Endothelial cell of umbilical vein (primary cell): ENCODE measurements at places on chromosomes 5 and 9. TPM values are rescaled to one million over a fixed set of nuclear protein-coding genes. Genes with fewer than 3 reads are reported as not detected.

CD72 gene
- not detected in 2 replicates for total RNA-seq

NRARP gene
- total RNA-seq = 50.0 and 61.0 TPM in 2 replicates

TRPM3 gene
- 0.02 and 0.33 TPM in 2 replicates for total RNA-seq

SH2D3C gene
- total RNA-seq = 95.0 and 102 TPM in 2 replicates

OR1Q1 gene
- total RNA-seq = not detected in 2 replicates

MYOT gene
- total RNA-seq = not detected in 2 replicates

SPOCK1 gene
- total RNA-seq = 280 and 404 TPM in 2 replicates

SMC5 gene
- 24.3 and 32.8 TPM in 2 replicates for total RNA-seq

RANBP17 gene
- total RNA-seq = 13.6 and 17.1 TPM in 2 replicates

CCDC192 gene
- total RNA-seq = not detected in 2 replicates

SHISAL2B gene
- not detected in 2 replicates for total RNA-seq

PCDHB7 gene
- total RNA-seq = 0.27 and 0.48 TPM in 2 replicates

CYLC2 gene
- total RNA-seq = not detected in 2 replicates

PHF24 gene
- not detected in 2 replicates for total RNA-seq

SPATA31C1 gene
- not detected in 2 replicates for total RNA-seq

PCDHGA7 gene
- total RNA-seq = 1.5 and 1.8 TPM in 2 replicates

IFNA2 gene
- not detected in 2 replicates for total RNA-seq

DNA sequence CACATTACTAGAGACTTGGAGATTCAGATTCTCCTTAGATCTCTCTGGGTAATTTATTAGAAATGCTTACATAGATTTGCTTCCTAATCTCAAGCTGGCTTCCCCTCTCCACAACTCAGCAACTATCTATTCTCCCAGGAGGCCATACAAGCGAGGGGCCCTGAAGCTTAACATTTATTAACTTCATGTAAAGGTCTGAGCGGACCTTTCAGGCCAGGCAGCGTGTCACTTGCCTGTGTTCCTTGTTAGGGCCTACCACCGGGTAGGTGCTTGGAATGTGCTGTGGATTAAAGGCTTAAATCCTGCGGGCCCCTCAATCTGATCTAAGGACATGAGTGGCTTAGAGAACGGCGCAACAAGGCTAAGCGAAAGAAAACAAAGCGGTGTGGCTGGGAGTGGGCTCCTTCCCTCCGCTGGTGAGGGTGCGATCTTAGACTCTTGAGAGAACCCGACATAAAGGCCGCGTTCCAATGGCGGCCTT lies 712 bp upstream of the HSPA4 start:
- DNase-seq = no peak

- no peak for DNase-seq
Observed at GRCh38 chr5:172830275-172830799, 3.7 kb upstream of the ERGIC1 start.

DNA sequence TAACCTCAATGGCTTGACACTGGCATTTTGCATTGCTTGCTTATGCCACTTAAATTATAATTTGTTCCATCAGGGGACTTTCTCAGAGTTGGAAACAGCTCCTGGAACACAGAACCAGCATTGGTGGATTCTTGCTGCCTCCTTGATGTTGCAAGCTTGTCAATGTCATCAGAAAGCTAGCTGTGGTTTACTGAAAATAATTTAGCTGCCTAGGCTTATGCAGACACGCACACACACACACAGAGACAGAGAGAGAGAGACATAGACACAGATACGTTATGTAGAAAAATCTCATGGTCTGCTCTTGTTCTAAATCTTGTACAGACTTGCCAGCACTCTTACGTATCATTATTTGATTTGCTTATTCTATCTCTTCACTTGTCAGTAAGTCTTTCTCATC lies 78.0 kb downstream of the HMHB1 start:
- no peak for DNase-seq

GRCh38 chr9:107707915-107708441 lies 218.4 kb upstream of the KLF4 start:
- DNase-seq = no peak

- no peak for DNase-seq
Observed at GRCh38 chr5:105735704-105736103, 1935.0 kb downstream of the EFNA5 start.

DNA sequence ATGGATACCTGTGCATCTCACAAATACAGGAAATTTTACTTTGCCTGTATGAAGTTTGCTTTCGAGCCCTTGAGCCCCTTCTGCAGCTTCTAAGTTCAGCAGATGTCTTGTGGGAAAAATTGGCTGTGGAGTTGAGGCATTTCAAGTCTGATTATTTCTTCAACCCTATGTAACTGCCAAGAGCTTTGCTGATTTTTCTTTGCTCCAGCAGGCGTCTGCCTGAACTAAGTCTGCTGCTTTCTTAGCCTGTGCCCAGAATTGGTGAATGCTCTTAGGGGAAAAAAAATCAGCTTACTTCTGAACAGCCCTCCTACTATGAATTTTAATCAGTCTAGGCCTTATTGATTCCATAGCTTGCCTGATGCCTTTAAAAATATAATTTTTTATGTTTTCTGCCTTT lies 41.2 kb downstream of the RIC1 start:
- DNase-seq = no peak

- no peak for DNase-seq
Observed at GRCh38 chr5:176529116-176529740, 8.0 kb downstream of the RNF44 start.

DNA sequence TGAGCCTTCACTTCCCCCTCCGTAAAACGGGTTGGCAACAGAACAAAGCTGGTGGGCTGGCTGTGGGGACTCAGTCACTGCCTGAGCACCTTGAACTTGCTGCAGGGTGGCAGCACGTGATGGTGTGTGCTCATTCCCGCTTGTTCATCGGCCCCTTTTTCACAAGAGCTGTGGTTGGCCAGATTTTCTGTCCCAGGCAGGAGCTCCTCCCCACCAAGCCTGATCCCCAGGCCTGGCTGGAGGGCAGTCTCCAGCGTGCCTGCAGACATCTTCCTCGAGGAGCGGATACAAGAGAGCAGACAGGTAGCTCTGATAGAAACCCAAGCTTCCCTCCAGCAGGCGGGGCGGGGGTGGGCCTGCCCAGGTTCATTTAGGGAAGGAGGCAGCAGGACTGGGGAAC lies 61.9 kb upstream of the ORM1 start:
- no peak for DNase-seq

DNA sequence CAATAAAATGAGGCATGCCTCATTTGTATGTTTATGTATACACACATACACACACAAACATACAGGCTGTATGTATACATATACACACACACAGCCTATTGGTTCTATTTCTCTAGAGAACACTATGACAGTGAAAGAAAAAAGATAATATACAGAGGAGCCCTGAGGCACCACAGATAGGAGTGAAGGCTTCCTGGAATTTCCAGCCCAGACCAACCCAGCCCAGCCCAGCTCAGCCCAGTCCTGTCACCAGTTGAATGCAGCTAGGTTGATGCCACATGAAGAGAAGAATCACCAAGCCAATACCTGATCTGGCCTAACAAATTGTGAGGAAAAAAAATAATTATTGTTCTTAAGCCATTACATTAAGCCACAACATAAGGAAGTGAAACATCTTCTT lies 126.9 kb upstream of the PDE4D start:
- DNase-seq = no peak

- no peak for DNase-seq
Observed at GRCh38 chr5:164132358-164132757, 626.9 kb downstream of the MAT2B start.

GRCh38 chr9:121732886-121733285 lies 81.5 kb downstream of the DAB2IP start:
- DNase-seq = no peak

DNA sequence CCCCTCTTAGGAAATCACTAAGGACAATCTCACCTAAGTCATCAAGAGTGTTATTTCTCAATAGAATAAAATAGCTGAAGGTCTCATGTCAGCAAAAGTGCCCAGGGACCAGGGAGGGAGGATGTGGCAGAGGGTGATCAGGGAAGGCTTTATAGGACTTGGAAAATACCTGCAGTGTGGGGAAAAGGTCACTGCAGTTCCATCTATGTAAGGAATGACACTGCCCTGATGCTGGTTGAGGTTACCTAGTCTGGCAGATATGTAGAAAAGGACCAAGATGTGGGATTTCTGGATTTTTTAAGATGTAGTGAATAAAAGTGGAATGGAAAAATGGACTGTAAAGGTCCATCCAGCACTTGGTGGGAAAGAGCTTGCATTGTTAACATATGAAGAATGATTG lies 18.3 kb downstream of the PRDM9 start:
- DNase-seq = no peak

DNA sequence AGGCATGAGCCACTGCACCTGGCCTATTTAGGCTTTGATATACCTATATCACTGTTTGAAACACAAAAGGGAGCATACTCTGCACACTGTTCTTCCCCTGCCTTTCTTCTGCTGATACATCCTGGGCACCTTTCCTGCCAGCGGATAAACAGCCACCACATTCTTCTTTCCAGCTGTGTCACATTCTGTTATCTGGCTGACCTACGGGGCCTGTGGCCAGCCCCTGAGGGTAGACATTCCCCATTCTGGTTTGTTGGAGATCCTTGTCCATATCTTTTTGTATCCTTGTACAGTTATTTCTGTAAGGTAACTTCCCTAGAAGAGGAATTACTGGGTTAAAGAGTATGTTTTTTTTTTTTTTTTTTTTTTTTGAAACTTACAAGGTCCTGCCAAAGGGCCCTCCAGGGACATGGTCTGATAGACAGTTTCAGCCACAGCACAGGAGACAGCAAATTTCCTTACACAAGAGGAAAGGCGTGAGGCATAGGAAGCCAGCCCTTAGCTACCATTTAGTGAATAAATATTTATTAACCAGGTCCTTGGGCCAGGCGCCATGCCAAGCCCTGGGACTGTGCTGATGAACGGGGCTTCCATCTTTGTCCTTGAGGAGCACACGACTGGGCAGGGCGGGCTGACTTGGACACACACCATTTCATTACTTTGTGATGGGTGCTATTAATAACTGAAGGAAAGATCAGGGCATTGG lies 57.8 kb downstream of the ERGIC1 start:
- peak; percentile 91 for DNase-seq

- DNase-seq = peak; percentile 88
Observed at GRCh38 chr5:52915176-52915875, 73.8 kb upstream of the ITGA2 start.

GRCh38 chr5:65173130-65173525 lies 308.6 kb downstream of the ADAMTS6 start:
- DNase-seq = no peak

DNA sequence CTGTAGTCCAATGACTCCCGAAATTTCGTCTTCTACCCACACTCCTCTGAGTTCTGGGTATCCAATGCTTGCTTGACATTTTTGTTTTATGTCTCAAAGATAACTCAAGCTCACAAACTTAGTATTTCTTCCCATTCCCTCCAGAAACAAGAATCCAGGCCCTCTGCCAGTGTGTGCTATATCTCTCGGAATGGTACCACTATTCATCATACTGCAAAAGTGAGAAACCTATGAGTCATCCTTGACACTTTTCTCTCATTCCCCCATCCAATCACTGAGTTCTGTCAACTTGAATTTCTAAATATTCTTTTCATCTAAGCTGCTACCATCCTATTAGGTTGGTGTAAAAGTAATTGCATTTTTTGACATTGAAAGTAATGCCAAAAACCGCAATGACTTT lies 9.8 kb downstream of the SLC12A2 start:
- no peak for DNase-seq

DNA sequence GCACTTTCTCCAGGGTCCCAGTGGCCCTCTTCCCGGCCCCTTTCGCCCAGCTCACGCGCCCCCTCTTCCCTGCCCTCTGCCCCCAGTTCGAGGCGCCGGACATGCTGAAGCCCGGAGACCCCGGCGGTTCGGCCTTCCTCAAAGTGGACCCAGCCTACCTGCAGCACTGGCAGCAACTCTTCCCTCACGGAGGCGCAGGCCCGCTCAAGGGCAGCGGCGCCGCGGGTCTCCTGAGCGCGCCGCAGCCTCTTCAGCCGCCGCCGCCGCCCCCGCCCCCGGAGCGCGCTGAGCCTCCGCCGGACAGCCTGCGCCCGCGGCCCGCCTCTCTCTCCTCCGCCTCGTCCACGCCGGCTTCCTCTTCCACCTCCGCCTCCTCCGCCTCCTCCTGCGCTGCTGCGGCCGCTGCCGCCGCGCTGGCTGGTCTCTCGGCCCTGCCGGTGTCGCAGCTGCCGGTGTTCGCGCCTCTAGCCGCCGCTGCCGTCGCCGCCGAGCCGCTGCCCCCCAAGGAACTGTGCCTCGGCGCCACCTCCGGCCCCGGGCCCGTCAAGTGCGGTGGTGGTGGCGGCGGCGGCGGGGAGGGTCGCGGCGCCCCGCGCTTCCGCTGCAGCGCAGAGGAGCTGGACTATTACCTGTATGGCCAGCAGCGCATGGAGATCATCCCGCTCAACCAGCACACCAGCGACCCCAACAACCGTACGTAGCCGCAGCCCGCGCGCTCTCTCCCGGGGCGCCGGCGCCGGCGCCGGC lies 1.0 kb downstream of the PRDM6 start:
- peak; percentile 13 for DNase-seq

GRCh38 chr5:132768485-132768868 lies 8.6 kb downstream of the SEPTIN8 start:
- no peak for DNase-seq

GRCh38 chr5:149162401-149163084 lies 21.2 kb downstream of the ABLIM3 start:
- DNase-seq = no peak

DNA sequence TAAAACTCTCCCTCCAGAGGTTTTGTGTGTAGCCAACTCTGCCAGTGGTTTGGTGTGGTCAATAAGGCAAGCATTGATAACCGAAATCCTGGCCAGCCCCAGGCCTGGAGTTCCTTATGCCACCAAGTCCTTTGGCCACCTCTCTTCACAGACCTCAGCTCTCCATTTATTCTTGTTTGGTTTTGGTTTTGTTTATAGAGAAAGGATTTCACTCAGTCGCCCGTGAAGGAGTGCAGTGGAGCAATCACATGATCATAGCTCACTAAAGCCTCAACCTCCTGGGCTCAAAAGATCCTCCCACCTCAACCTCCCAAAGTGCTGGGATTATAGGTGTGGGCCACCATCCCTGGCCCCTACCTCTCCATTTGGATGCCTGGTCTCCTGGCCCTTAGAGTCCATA lies 55.4 kb upstream of the PPARGC1B start:
- DNase-seq = no peak

- no peak for DNase-seq
Observed at GRCh38 chr9:109683521-109683920, 96.5 kb upstream of the PALM2AKAP2 start.

GRCh38 chr9:3735251-3735650 lies 209.4 kb upstream of the RFX3 start:
- no peak for DNase-seq

DNA sequence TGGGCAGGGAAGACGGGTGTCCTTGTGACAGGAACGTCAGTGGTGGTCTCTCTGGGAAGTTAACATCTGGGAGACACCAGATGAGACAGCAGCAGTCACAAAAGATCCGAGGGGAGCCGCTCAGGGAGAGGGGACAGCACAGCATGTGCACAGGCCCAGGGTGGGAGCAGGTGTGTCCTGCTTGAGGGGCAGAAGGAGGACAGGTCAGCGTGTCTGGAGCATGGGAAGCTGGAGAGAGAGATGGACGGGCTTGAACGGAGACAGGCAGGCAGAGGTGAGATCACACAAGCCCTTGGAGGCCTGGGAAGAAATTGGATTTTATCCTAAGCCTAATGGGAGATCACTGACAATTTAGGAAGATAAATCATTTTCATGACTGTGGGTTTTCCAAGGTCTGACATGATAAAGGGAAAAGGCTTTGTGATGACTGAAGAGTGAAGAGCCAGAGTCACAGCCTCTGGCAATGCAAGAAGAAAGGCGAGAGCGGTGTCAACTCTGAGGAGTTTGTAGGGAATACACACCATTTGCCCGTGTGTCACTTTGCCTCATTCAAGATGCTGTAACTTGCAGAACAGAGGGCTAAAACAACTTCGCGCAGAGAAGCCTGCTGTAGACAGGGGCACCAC lies 88.3 kb downstream of the FSTL4 start:
- DNase-seq = no peak

- DNase-seq = no peak
Observed at GRCh38 chr9:86257391-86257790, 2.1 kb downstream of the C9orf153 start.

GRCh38 chr5:108760512-108760911 lies 12.8 kb downstream of the FER start:
- DNase-seq = no peak
